Activated CD8-positive, alpha-beta memory T cell treated with anti-CD3 and anti-CD28 coated beads, Interleukin-2, amount 10 ng/mL, durations not matched to agents 7 days and 5 days (primary cell): ENCODE measurements at places on chromosomes 13 and 19. TPM values are rescaled to one million over a fixed set of nuclear protein-coding genes. Genes with fewer than 3 reads are reported as not detected.

DNA sequence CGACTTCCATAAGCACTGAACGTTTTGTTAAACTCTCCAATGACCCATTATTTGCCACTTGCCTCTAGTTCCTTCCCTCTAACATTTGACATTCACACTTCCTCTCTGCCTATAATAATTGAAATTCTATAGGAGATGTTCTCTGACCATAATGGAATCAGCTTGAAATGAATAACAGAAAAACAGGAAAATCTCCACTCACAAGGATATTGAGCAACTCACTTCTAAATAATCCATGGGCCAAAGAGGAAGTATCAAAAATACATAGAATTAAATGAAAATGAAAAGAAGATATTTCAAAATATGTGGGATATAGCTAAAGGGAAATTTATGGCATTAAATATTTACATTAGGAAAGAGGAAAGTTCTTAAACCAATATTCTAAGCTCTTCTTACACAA is 3.4 kb upstream of the FCGBP start:
- H3K4me3 ChIP-seq: no peak overlapping the region
- peaks cover 18% of the 10 kb centered on the region for H3K36me3 ChIP-seq
- no peak for DNase-seq
- H3K4me1 ChIP-seq: peaks cover 59% of the 10 kb centered on the region
- H3K27ac ChIP-seq: no peak overlapping the region

GRCh38 chr13:27120011-27120410 is 51.6 kb downstream of the USP12 start:
- peaks cover 75% of the 10 kb centered on the region for H3K36me3 ChIP-seq
- no peaks in the 10 kb centered on the region for H3K27me3 ChIP-seq
- H3K4me3 ChIP-seq: no peak overlapping the region
- H3K4me1 ChIP-seq: peaks cover 38% of the 10 kb centered on the region

DNA sequence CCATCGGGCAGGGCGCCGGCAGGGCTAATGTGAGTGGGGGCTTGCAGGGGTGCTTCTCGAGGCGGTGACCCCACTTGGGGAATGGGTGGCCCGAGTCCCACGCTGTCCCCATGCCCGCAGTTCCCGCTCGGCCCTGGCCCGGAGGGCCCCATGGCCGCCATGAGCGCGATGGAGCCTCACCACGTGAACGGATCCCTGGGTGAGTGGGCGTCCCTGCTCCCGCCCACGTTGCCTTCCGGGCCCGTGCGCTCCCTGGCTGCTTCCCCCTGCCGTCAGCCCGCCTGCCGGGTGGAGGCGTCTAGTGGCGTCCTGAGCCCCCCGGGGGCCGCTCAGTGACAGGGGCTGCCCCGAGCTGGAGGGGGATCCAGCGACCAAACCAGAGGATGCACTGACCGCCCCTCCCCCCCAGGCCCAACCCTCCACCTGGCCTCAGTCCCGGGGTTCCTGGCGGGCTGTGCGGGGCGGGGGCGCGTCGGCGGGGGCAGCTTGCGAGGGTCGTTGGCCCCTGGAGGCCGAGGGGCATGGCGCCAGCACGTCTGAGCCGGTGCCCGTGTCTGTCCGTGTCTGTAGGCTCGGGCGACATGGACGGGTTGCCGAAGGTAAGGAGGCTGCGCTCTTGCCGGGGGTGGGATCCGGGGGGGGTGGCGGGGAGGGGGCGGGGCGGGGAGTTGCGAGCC is 4.8 kb downstream of the ISYNA1 start:
- no peak overlapping the region for H3K4me3 ChIP-seq
- H3K27me3 ChIP-seq: no peaks in the 10 kb centered on the region
- peaks cover 2% of the 10 kb centered on the region for H3K36me3 ChIP-seq
- no peak overlapping the region for H3K27ac ChIP-seq
- H3K4me1 ChIP-seq: peaks cover 37% of the 10 kb centered on the region

DNA sequence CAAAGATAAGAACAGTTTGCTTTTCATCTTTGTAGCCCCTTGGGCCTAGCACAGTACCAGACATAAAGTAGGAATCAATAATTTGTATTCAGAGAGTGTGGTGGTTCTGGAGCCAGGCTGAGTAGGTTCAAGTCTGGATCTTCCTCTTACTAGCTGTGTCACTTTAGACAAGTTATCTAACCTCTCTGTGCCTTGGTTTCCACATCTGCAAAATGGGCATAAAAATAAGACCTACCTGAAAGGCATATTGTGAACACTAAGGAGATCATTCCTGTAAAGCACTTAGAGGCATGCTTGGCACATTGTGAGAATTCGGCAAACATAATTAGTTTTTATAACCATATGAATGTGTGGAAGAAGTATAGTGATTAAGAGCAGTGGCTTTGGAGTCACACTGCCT is 95.8 kb downstream of the MBNL2 start:
- no peak overlapping the region for H3K27ac ChIP-seq
- H3K27me3 ChIP-seq: no peaks in the 10 kb centered on the region
- DNase-seq: no peak
- no peaks in the 10 kb centered on the region for H3K36me3 ChIP-seq
- no peak overlapping the region for H3K4me3 ChIP-seq
- peaks cover 6% of the 10 kb centered on the region for H3K4me1 ChIP-seq

The EHD2 gene
- total RNA-seq: 0.07 TPM

The FGF21 gene
- total RNA-seq: not detected
